ENCODE measurements at places on chromosomes 7 and 10.

GRCh38 chr10:21832821-21833130 lies 170.8 kb downstream of the DNAJC1 start:
- DNase-seq: no peak

- DNase-seq: no peak
These were observed 467.4 kb upstream of the FZD8 start for GRCh38 chr10:36109399-36110023.

DNA sequence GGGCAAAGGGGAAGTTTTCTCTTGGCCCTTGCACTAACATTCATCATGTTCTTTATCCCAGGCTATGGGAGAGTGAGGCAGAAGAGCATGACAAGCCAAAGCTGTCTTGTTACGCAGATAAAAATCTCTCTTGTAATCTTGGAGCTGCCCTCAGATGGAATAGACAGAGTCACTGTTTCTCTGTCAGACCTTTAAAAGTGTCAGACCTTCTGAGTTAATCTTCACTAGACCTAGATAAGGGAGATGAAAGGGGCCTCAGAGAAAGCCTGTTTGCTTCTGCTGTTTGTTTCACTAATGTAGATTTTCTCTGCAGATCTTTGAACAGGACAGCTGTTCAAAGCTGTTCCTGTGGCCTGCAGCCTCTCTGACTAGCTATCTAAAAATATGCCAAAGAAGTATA lies 112.9 kb downstream of the KIF20B start:
- DNase-seq: no peak

GRCh38 chr7:89623018-89623672 lies 531.1 kb upstream of the STEAP1 start:
- no peak for DNase-seq

GRCh38 chr7:637826-638225 lies 88.7 kb upstream of the DNAAF5 start:
- DNase-seq: no peak

DNA sequence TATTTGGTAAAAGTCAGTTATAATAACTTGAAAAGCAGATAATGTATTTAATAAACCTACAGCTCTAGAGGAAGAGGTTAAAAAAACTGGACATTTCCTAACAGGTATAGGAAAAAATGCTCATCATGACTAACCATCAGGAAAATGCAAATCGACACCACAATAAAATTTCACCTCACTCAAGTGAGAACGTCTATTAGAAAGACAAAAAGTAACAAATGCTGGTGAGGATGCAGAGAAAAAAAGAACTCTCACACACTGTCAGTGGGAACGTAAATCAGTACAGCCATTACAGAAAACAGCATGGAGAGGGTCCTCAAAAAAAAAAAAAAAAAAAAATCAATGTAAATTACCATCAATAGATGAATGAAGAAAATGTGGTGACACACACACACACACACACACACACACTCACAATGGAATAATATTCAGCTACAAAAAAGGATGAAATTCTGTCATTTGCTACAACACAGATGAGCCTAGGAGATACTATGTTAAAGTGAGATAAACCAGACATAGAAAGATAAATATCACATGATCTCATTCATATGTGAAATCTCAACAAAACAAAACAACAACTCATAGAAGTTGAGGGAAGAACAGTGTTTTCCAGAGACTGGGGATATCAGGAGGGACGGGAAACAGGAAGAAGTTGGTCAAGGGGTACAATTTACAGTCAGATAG lies 20.1 kb downstream of the EPC1 start:
- DNase-seq: no peak

GRCh38 chr7:77327067-77327931 lies 88.8 kb downstream of the GSAP start:
- no peak for DNase-seq

GRCh38 chr10:118809357-118810220 lies 54.8 kb upstream of the CACUL1 start:
- DNase-seq: no peak

GRCh38 chr7:12549106-12549505 lies 21.4 kb upstream of the SCIN start:
- no peak for DNase-seq
